CD4-positive, alpha-beta T cell (primary cell): ENCODE measurements at places on chromosomes 2 and 18.

DNA sequence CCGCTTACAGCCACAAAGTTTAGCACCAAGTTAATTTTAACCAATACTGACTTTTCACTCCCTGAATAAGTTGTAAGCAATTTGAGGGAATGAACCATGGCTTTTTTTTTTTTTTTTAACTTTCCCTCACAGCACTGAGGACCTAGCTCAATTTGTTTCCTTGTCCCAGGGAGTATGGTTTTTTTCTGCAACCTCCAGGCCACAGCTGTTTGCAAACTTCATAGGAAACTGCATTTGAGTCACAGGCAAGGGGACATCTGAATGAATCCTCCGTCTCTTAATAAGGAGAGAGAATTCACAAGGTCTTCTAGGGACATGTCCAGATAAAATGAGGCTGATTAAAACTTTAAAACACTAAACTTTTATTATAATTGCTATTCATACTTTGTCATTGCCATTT lies 181.5 kb downstream of the GFPT1 start:
- no peak for DNase-seq

DNA sequence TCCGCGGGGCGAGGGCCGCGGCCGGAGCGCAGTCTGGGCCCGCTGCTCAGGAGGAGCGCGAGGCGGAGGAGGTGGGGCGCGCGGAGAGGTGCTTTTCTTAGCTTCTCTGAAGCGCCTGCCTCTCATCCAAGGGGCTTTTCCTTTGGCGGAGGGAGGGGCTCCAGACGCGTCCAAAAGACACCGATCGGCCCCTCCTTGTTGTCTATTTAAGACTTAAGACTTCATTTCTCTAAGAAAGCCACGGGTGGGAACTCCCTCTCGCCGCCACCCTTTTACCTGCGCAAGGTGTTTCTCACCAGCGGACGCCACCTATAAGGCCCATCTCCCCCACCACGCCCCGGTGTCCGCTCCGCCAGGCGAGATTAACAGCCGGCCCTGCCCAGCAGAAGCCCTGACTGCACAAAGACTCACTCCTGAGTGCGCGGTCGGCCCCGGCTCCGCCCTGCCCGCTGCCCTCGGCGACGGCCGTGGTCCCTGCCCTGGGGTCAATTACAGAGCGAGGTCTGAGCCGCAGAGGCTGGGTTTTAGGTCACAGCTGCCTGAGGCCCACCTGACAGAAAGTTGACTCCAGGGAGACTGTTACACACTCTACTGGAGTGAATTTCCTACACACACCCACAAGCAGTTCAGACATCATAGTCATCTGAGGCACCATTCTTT lies at the start of gene DSC2:
DSC2 (minus strand) TSS at position 397 of the 660 bp plus-strand sequence. CDS start 450 bp downstream, outside the sequence.
- no peak for DNase-seq

DNA sequence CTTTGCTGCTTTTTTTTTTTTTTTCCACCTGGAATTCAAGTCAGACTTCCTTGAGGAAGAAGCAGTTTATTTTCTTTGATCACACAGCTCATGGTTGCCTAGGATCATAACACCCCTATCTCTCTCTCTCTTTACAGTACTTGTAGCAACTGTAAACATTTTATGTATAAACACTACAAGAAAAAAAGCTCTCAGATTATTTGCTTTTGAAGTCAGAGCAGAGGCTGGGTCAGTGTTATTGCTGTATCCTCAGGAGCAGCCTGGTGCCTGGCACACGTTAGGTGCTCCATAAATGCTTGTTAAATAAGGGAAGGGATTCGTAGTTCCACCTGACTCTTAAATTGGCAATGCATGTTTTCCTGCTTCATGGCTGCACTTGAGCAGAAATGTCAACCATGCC lies 221.2 kb downstream of the TGIF1 start:
- no peak for DNase-seq

GRCh38 chr2:48890454-48891131 lies 135.1 kb upstream of the LHCGR start:
- DNase-seq = no peak

GRCh38 chr18:36650906-36651305 lies 177.9 kb downstream of the TPGS2 start:
- DNase-seq = no peak

- no peak for DNase-seq
Measured at GRCh38 chr18:78407466-78407844, 572.2 kb upstream of the SALL3 start.

- DNase-seq = peak; percentile 3
Measured at GRCh38 chr2:37156071-37156856, 516 bp downstream of the EIF2AK2 start.

DNA sequence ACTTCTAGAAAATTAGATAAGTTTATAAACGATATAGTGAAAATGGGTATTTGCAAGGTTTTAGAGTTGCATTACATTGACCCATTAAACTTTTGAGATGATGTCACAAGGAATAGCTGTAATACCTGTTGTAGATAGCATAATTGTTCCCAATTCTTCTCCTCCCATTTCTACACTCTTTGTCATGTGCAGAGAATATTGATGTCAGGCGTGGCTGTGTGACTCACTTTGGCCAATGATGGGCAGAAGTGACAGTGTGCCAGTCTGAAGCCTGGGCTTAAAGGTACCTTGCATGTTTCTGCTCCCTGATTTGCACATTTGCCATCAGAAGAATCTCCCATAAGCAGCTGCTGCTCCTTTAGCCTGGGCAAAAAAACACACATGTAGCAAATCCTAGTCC lies 26.9 kb upstream of the CCBE1 start:
- DNase-seq = no peak

DNA sequence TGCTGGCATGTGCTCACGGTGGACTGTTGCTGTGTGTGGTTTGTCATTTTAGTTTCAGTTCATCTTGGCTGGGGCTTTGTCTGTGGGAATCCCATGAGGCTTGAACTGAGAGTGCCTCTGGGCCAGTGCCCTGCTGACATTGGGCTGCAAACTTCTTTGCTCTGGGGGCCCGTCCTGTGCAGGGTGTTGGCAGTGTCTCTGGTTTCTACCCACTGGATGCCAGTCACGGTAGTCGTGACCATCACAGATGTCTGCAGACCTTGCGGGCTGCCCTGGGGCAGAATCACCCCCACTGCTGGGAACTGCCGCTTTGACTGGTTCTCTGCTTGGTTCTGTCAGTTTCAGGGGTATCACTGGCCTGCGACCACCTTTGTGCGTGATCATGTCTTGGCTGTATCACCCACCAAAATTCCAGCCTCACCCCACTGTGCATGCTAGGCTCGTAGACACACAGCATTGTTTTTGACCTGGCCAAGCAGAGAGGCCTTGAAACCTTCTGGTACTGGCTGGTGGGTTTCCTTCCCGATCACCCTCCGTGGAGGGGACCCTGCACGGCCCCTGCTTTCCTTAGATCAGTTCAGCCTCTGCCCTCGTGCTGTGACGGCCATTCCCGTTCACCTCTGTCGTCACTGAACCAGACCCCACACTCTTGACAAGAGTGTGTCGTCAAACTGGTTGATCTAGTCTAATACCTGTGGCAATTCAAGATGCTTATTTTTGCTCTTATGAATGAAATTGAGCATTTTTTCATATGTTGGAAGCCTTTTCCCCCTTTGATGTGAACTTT lies 57.6 kb downstream of the KCNG2 start:
- no peak for DNase-seq

- no peak for DNase-seq
Measured at GRCh38 chr18:77111449-77111848, 21.1 kb downstream of the MBP start.
